ENCODE measurements at places on chromosomes 3 and 15.

DNA sequence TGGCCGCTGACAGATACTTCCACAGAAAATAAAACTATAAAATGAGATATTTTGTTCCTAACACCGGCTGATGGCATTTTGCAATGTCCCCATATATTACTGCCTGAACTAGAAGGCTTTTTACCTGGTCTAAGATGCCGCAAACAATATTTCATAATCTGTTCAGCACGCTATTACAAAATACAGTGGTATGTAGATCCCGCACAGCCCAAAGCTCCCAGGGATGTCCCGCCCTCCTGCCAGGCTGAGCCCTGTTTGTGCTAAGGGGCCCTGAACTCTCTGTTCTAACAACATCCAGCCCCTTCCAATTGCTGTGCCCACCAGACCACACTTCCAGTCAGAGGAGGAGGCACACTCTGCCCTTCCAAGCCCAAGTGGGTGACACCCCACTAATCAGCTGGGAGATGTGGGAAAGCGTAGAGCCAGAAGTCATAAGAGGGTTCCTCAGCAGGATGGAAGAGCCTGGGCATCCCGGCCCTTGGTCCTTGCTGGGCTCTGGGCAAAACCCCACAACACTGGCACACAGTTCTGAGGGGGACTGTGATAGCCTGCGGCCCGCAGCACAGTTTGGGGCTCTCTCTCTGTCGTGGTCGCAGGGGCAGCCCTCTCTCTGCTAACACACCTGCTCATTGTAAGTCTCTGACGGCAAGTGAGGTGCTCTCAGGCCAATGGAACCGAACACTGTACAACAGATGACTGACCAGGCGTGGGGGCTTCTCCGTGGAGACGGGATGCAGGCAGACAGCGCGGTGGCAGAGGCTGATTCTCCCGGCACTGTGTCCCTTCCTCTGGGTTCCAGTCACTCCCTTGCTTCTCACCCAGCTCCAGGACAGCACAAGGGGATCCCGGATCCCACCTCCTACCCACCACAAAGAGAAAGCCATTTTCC, 55.2 kb downstream of the PCSK6 start:
- no peak for DNase-seq

DNA sequence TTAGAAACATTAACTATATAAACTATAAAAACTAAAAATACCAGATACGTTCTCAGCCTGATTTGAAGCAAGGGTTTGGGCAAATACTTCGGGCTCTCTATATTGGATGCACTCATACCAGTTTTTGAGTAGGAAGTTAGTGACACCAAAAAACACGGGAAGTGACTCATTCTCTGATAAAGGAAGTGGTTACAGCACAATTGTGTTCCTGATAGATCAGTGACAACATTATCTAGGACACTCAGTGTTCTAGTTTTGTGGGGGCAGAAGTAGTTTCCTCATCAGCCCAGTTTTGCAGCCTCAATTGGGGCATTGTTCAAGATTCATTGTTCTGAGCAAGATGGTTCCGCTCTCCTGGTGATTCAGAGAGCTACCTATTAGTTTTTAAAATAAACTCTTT, 469.6 kb upstream of the DPPA4 start:
- DNase-seq, result peak; percentile 49

DNA sequence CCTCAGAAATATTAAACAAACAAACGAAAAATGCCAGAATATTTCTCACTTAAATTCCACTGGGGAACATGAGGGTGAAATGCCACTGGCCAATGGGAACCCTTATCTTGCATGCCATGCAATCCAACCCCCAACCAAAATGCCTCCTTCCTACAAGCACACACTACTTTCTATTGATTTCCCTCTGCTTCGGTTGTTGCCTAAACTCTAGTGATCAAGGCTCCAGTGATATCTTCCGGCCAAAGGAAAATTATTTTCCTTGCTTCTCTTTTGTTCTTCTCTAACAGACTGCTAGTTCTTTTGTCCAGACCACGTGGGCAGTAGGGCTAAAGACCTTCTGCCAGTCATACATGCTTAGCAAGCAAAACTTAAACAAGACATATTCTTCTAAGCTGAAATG, 115.7 kb downstream of the TMCC1 start:
- no peak for DNase-seq

- DNase-seq, result no peak
Measured at GRCh38 chr3:124142389-124142970, 150.6 kb upstream of the ROPN1 start.

DNA sequence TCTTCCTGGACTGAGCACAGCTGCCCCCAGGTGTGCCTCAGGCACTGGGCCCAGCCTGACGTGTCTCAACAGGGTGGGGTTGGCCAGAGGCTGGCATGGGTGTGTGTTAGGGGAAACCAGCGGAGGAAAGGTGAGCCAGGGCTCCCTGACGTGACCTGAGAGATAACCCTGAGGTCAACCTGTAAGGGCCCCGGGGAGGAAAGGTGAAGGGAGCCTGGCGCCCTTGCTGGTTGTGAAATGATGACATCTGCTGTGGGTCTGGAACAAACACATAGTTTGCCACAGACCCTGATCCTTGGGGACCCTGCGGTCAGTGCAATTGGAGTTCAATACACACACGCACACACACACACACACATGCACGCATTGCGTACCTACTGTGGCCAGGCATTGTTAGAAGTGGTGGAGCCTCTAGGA, 100.2 kb upstream of the TLE3 start:
- DNase-seq, result no peak

DNA sequence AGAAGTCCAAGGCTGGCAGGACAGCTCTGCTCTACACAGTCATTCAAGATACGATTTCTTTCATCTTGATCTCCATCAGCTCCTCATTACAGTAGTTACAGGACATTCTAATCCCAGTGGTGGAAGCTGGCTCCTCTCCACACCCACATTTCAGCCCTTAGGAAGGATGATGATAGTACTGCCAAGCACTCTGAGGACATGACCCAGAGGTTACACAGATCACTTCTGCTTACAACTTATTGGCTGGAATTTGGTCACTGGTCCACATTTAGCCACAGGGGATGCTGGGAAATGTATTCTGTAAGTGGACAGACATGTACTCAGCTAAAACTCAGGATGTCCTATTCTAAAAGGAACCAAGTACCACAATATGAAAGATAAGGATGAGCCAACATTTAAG, 77.1 kb downstream of the IQCH start:
- DNase-seq, result no peak
